ENCODE measurements at places on chromosomes 7 and 10. TPM values are rescaled to one million over a fixed set of nuclear protein-coding genes. Genes with fewer than 3 reads are reported as not detected.

- DNase-seq, result no peak
Observed at GRCh38 chr7:2498708-2499107, 20.9 kb upstream of the LFNG start.

DNA sequence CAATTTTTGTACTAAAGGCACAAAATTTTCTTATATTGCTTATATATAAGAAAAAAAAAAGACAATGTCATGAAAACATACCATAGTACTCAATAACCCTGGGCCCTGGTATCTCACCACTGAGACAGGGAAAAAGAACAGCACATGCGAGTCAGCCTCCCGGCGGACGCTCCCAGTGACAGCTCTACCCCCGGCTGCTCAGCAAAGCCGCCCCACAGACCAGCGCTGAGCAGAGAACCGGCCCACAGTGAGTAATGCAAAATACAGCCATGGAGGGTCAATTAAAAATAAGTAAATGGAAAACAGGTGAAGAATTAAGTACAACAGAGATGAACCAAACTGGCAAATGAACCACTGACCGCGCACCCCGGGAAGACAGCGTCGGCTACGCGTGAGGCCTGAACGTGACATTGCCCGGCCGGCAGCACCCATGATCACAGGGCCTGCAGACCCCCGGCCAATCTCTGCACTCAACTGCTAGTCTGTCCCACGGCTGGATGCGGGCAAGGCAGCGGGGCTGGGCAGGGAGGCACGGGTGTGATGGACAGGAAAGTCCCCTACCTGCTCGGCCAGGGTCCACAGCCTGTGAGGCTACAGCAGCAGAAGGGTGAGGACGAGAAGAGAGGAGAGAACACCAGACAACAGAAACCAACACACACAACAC is 175.9 kb downstream of the ZMYND11 start:
- no peak for DNase-seq

GRCh38 chr7:148903504-148903903 is 19.4 kb upstream of the EZH2 start:
- DNase-seq, result no peak

- DNase-seq, result no peak
Observed at GRCh38 chr10:44463511-44464121, 78.7 kb upstream of the CXCL12 start.

GRCh38 chr7:40239755-40240303 is 105.0 kb downstream of the SUGCT start:
- DNase-seq, result peak; percentile 12

- no peak for DNase-seq
Observed at GRCh38 chr10:44326474-44327030, 58.3 kb downstream of the CXCL12 start.

DNA sequence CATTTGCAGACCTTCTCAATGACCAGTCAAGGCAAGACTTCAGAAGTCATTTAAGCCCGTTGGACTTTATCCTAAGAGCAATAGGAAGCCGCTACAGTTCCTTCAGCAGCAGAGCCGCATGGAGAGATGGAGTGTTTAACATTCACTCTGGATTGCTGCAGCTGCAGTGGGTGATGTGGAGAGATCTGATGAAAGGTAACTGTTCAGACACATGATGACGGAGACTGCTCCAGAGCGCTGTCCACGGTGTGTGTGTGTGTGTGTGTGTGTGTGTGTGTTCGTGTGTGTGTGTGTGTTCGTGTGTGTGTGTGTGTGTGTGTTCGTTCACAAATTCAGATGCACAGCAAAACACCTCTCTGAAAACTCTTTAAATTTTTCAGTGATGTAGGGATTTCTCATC is 37.0 kb downstream of the SEC61G start:
- no peak for DNase-seq

- no peak for DNase-seq
Observed at GRCh38 chr10:105967256-105967655, 1197.2 kb downstream of the SORCS1 start.

DNA sequence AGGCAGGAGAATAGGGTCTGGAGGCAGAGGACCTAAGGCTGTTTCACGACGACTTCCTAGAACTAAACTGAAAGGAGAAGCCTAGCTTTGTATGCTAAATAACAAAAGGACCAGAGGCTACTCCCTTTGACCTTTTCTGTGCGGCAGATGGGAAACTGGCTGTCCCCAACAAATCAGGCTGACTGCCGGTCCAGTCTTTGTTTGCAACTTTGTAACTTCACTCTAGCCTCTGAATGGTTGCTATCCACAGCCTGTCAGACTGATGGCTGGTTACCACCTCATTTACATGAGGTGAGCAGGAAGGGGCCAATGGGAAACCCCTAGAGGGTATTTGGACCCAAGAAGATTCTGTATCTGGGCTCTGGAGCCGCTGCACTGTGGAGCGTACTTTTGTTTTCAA is 132.6 kb upstream of the SHH start:
- peak; percentile 12 for DNase-seq

Gene PDE6C
- not detected for total RNA-seq
